Vagina (tissue), 2 donors: ENCODE measurements at places on chromosomes 7 and 10.
A peak's percentile ranks its signal among the peaks of the same experiment; 100 is the strongest.

GRCh38 chr7:32154797-32155196 is 84.6 kb upstream of the PDE1C start:
- no peak for DNase-seq

- DNase-seq = no peak
Observed at GRCh38 chr7:35714862-35715261, 19.9 kb upstream of the HERPUD2 start.

GRCh38 chr7:18345641-18346234 is 149.8 kb upstream of the HDAC9 start:
- DNase-seq = no peak

GRCh38 chr10:129562487-129562886 is 95.4 kb downstream of the MGMT start:
- DNase-seq = no peak

- DNase-seq = no peak
Observed at GRCh38 chr7:31171216-31171785, 119.2 kb downstream of the ADCYAP1R1 start.

DNA sequence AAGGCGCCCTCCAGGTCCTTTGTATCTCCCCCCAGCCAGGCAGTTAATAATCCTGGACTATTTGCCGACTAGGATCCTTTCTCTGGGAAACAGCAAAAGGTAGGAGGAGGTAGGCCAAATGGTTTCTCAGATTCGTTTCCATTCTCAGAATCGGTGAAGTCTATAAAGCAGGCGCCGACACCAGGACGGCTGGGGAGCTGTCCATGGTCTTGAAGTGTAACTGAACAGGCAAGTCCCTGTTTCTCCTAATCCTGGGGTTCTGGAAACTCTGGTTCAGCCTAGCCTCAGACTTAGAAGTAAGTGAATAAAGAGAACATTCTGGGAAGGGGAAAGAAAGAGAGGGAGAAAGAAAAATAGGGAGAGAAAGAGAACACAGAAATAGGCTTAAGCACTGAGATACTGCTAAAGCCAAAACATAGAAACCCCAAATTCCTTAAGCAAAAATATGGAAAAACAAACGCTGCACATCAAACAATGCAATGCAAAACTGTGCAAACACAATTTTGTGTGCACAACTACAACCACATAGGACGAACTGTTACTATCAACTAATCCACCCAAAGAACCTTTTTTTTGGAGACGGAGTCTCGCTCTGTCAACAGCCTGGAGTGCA is 11.1 kb upstream of the INA start:
- DNase-seq = no peak

GRCh38 chr7:146791344-146792285 is 675.0 kb downstream of the CNTNAP2 start:
- DNase-seq = no peak

- no peak for DNase-seq
Observed at GRCh38 chr10:111516144-111516543, 439.3 kb downstream of the ADRA2A start.

- no peak for DNase-seq
Observed at GRCh38 chr7:134184767-134185166, 57.6 kb downstream of the LRGUK start.

- no peak for DNase-seq
Observed at GRCh38 chr7:73438547-73439409, 5.2 kb downstream of the FZD9 start.

DNA sequence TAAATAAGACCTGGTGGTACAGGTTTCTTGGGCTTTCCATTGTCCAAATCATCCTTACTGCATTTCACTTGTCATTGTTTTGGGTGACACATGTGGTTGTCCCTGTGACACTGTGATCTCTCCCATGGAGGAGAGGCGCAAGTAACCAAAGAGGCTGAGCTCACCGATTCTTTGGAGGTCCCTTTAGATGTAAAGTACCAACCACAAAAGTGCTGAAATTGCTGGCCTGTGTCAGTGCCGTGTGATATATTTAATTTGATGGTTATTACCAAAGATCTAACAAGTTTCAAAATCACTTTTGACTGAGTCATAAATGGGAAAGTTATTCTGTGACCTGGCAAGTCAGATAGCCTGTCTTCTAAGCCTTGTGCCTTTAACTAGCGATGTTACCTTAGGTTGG is 19.4 kb downstream of the MCM10 start:
- no peak for DNase-seq

DNA sequence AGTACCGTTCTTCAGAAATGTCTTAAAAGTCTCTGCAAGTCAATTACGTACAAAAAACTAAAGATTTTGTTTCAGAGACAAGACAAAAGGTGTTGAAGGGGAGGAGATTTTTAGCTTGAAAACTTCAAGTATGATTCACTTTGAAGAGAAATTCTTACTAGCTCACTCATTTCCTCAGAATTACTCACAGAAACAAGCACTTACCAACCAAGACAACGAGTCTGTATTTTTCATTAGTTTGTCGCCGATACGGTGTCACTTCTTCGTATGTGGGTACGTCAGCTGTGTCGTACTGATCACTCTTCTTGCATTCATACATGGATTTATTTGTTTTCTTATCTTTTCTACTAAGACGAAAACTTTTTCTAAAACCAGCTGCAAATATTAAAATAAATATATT is 90.6 kb upstream of the ODAD2 start:
- DNase-seq = no peak

- no peak for DNase-seq
Observed at GRCh38 chr7:114790521-114790920, 131.4 kb upstream of the MDFIC start.

- DNase-seq = no peak
Observed at GRCh38 chr10:37680243-37680683, 177.1 kb downstream of the ZNF248 start.

DNA sequence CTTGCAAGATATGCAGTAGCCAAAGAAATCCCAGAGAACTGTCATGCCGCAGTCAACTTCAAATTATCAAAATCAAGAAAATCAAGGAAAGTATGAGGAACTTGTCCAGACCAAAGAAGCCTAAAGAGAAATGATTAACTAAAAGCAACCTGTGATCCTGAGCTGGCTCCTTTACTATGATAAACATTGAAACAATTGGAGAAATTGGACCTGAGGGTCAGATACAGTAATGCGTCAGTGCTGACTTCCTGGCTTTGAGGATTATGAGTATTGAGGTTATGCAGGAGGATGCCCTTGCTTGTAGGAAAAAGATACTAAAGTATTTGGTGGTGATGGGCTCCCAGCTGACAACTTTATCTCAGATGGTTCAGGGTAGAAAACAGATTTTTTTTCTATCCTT is 324.7 kb upstream of the AKR1E2 start:
- DNase-seq = no peak

DNA sequence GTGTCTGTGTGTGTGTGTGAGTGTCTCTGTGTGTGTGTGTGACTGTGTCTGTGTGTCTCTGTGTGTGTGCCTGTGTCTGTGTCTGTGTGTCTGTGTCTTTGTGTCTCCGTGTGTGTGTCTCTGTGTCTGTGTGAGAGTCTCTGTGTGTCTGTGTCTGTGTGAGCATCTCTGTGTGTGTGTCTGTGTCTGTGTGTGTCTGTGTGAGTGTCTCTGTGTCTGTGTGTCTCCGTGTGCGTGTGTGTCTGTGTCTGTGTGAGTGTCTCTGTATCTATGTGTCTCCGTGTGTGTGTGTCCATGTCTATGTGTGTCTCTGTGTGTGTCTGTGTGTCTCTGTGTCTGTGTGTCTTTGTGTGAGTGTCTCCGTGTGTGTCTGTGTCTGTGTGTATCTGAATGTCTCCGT is 120.4 kb downstream of the SH2D4B start:
- DNase-seq = no peak

- no peak for DNase-seq
Observed at GRCh38 chr10:77746047-77746707, 108.6 kb upstream of the KCNMA1 start.

GRCh38 chr7:129535896-129536295 is 33.6 kb downstream of the SMKR1 start:
- no peak for DNase-seq

DNA sequence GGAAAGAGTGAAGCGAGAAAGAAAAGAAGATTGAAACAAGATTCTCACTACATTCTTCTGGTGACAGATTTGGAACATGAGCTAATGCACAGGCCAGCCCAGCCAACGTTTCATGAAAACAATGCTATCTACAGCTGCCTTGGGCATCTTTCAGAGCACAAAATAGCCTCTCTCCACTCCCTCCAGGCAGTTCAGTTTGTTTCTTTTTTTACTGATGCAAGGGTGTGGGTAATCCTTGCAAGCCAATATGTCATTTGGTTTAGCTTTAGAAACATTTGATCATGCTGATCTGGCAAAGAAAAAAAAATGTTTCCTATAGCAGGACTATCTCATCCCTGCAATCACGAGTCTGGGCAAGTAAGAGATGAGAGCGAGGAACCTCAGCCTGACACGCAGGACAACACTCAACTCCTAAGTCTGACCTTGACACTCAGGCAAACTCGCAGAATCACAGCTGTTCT is 35.9 kb downstream of the SVIL start:
- DNase-seq = peak; percentile 75

DNA sequence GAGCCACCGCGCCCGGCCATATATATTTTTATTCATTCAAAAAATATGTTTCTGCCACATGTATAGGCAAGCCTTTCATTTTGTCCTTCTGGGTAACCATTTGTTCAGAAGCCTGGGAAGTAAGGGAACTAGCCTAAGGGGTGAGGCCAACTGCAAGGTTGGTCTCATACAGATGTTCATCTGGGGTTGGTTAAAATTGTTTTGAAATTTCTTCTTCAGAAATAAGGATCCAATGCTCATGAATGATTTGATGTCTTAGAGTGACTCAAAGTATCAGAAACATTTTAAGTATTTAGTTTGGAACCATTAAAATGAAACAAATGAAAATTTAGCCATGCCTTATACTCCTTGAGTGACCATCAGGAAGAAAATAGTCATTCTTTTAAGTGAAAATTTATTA is 397.2 kb downstream of the SUGCT start:
- no peak for DNase-seq

DNA sequence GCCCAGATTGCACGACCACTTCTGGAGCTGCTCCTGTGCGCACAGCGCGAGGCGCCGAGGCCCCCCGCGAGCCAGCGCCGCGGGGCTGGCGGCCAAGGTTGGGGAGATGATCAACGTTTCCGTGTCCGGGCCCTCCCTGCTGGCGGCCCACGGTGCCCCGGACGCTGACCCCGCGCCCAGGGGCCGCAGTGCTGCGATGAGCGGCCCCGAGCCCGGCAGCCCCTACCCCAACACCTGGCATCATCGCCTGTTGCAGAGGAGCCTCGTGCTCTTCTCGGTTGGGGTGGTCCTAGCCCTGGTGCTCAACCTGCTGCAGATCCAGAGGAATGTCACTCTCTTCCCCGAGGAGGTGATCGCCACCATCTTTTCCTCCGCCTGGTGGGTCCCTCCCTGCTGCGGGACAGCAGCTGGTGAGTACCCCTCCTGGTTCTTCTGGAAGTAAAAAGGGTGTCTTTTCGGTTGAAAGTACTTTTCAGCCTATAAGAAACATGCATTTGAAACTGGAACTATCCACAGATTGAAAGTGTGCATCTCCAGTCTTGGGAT is 683 bp downstream of the INSIG1 start:
- DNase-seq = peak; percentile 58

- peak; percentile 49 for DNase-seq
Observed at GRCh38 chr7:131008840-131009711, 275.1 kb upstream of the KLF14 start.

DNA sequence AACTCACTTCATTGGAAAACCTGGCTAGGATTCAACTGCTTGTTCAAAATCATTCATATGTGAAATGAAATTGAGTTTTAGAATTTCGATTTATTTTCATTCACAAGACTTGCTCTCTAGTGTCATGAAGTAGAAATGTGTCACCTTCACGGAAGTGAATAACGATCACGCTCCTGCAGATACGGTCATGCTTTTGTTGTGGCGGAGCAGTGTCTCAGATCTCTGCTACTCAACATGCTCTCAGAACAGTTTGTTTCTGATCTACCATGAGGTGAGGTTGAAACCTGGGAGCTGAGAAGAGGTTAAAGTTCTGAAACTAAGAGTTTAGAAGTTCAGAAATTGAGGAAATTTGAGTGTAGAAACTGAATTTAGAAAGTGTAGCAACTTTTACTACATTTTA is 13.8 kb upstream of the PITRM1 start:
- peak; percentile 3 for DNase-seq

GRCh38 chr7:82677493-82677892 is 233.9 kb upstream of the CACNA2D1 start:
- DNase-seq = no peak

- DNase-seq = no peak
Observed at GRCh38 chr7:134298902-134299683, 17.6 kb downstream of the SLC35B4 start.

DNA sequence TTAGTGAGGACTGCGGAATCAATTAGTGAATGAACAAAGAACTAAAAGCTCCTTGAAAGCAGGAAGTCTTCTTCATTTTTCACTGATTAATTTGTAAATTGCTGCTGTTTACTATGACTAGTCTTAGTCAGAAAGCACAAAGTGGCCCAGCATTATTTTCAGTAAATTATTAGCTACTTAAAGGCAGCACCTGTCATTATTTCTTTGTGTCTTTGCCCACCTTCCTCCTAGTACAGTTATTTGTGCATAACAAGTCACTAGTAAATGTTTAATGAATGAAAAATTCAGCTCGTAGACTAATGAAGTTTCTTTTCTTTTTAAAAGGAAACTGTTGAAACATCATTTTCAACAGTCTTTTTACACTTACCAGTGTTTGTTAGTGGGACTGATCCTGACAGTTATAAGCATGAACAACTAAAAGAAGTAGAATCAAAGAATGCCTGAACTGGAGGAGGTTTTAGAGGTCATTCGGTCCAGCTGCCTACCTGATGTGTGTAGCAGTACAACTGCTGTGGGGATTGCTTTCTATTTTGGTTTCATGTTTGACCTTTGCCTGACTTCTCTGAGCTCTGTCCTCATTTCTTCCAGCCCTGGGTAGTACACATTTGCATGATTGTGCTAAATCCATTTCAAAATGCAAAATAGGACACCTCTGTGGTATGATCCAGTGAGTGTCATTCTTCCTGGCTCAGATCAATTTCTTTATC is 140.0 kb upstream of the PHYHIPL start:
- no peak for DNase-seq

- DNase-seq = no peak
Observed at GRCh38 chr7:22469371-22470143, 30.4 kb downstream of the STEAP1B start.

DNA sequence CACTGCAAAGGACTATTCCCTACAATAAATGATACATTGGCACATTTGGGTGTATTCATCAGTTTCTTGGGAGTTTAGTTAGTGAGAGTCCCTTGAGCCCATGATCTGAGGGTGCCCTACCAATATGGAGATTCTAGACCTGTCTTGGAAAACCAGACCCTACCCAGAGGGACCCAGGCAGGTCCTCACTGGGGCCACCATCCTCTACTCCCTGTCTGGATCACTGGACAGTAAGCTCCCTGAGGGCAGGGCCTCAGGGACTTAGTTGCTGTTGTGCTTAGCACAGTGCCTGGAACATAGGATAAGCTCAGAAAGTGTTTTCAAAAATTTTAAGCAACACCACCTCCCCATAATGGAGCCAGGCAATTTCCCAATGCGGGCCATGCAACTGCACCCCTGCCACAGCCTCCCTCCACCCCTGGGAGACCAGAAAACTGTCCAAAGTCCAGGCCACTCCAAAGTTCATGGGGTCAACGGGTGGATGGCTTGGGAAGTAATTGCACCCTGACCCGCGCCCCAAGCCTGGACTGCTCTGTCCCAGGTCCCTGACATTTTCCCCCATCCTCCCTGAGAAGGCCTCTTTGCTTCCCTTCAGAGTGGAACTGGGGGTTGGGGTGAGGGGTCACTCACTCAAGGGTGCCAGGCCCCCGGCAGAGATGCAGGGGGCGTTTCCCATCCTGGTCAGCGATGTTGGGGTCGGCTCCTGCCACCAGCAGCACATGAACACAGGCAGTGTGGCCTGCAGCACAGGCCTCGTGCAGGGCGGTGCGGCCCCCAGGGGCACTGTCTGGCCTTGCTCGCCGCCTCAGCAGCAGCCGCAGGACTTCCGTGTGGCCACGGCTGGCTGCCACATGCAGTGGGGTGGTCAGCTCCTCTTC is 1.0 kb downstream of the ASB10 start:
- no peak for DNase-seq
